Stimulated activated CD4-positive, alpha-beta T cell treated with anti-CD3 and anti-CD28 coated beads, Interleukin-1b, Interleukin-23, amount 100 ng/mL, for 1 hour (primary cell): ENCODE measurements at places on chromosomes 4 and X.

- no peak for DNase-seq
Measured at GRCh38 chr4:106323119-106323518, 6.8 kb downstream of the AIMP1 start.

- DNase-seq = no peak
Measured at GRCh38 chr4:14054391-14054790, 426.9 kb upstream of the BOD1L1 start.

- no peak for DNase-seq
Measured at GRCh38 chrX:154313147-154313546, 17.6 kb downstream of the TKTL1 start.

GRCh38 chr4:123891881-123892280, 495.3 kb downstream of the SPRY1 start:
- no peak for DNase-seq

- no peak for DNase-seq
Measured at GRCh38 chrX:40096395-40097091, 1.2 kb downstream of the BCOR start.

GRCh38 chrX:1029494-1029893, 183.0 kb downstream of the CRLF2 start:
- DNase-seq = no peak

- DNase-seq = no peak
Measured at GRCh38 chrX:100447655-100448397, 37.8 kb upstream of the PCDH19 start.

- DNase-seq = no peak
Measured at GRCh38 chr4:20544645-20545044, 155.6 kb upstream of the PACRGL start.

DNA sequence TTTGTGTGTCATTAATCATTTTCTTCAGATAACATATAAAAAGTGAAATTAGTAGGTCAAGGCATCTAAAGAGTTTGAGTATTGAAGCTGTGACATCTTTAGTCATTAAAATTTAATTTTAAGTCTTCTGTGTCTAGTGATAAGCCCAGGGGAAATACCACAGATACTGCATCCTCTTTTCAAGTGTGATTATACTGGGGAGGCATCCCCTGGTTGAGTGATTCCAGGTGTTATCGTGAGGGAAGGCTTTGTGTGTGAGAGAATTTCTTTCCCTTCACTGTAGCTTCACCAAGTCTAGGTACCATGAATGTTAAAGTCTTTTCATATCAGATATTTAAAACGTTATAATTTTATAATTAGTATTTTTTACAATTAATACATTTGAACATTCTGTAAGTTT, 193.4 kb downstream of the FRAS1 start:
- no peak for DNase-seq

- no peak for DNase-seq
Measured at GRCh38 chr4:16417198-16417597, 190.9 kb upstream of the TAPT1 start.

DNA sequence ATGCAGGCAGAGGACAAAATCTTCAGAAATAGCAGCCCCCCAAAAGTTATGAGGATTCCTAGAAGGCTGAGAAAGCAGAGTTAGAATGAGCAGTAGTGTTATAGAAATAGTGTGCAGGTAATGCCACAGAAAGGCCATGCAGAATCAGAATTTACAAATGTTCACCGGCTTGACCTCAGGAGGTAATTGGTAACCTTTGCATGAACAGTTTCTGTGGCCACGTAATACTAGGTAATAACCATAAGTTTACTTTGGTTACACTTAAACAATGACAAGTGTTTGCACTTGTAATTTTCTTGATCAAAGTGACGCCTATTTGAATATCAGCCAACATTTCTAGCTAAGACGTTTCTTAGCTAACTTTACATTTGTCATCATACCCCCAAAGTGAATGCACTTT, 393.6 kb downstream of the GPAT3 start:
- no peak for DNase-seq

DNA sequence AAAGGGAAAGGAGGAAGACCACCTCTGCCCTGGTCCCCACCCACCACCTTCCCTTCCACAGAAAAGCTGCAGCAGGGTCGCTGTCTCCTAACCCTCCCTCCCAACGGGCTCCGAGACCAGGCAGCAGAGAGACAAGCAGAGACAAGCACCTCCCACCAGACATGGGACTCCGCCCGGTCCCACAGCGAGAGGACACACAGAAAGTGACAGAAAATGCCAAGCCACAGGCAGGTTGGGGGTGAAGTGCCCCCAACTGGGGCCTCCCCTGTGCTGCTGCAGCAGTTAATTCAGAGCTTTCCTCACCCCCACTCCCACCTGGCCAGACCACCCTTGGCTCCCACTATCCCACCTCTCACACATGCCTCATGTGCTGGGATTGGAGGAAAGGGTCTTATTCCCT, 64.4 kb upstream of the AFAP1 start:
- no peak for DNase-seq

DNA sequence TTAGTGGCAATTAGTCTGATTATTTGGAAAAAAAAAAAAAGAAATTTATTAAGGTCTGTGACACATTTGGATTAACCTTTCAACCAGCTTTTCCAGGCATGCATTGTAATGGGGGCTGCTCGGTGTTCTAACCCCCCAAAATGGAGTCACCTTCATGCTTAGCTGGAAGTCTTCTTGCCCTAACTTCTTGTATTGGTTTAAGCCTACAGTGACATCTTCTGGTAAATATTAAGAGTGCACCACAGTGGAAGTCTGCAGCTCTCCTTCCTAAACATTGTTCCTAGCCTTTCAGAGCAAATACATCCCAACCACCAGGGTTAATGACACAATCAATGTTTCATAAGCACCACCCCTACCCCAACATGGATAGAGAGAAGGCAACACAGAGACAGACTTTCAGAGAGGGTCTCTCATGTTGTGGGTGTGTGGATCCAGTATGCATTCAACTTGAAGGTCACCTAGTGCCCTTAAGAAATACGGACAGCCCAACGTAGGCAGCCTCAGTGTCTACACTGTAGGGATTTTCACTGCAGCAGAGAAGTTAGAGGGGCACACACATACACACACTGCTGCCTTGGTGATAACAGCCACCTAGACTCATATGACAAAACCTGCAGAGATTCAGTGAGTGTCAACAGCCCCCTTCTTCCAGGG, 142.9 kb upstream of the MBNL3 start:
- DNase-seq = no peak

DNA sequence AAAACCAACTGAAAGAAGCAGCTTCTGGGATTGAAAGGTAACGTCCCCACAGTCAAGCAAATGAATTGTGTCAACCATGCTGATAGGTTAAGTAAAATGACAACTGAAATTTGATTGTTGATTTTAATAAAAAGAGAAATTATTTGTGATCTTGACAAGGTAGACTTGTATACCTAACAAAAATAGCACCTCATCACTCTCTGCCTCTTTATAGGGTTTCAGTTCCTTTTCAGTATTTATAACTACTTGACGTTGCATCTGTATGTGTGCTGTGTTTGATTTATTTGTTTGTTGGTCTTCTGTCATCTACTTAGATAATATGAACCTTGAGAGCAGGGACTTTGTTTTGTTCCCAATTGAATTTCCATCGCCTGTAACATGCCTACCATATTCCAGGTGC, 7.9 kb upstream of the PPP3CA start:
- DNase-seq = no peak

DNA sequence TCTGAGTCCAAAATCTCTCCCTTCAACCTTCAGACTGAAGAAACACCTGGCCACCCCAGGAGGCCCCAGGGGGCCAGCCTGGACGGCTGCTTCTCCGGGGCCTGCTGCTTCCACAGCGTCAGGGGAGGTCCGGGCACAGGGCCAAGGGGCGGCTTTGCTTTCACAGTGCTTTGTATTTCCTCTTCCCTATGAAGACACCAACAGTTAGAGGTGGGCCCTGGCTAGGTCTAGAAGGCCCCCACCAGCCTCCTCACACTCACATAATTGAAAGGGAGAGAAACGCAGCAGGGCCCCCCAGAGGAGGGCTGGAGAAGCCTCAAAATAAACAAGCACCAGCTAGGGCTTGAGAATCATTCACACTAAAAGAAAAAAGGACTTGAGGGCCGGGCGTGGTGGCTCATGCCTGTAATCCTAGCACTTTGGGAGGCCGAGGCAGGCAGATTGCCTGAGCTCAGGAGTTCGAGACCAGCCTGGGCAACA, 17.8 kb downstream of the SCD5 start:
- DNase-seq = no peak

DNA sequence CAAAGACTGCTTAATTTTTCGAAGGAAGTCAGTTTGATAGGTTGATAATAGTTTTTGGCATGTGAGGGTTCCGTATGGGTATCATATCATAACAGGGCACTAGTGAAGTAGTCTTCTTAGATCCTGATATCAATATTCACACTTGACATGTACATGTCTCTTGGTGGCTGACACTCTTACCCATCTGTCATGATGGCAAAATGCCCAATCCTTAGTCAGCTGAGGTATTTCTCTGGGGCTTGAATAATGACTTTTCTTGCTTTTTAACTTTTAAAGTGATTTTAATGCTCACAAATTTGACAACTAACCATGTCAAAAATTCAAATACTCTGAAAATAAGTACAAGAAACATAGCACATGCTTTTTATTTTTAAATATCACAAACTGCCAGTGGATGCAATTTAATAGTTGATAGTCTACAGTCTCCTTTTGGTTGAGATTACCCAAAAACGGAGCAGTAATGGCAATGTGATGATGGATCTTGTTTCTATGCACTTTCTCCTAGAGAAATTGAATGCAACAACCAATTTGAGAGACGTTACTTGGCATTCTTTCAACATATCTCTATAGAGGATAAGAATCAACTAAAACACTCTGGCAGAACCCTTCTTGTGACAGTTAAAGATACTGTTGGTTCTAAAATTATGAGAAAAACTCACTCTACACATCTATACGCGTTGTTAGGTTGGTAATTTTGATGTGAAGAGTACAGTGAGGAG, 552.9 kb upstream of the PABPC4L start:
- DNase-seq = no peak

DNA sequence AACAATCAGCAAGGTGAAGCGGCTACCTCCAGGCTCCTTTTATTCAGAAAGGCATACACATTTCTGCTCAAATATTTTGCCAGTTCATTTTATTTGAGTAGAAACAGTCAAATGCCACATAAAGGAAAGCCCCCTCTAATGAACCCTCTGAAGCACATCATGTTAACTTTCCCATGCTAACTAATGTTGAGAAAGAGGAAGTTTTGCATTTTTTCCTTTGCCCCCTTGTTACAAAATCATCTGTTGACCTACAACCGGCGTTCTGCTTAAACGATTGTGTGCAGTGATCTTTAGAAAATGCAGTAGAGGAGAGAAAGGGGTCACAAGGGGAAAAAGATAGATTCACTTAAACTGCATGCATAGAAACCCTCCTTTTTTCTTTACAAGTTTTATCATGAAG, 25.2 kb upstream of the ATXN3L start:
- no peak for DNase-seq

DNA sequence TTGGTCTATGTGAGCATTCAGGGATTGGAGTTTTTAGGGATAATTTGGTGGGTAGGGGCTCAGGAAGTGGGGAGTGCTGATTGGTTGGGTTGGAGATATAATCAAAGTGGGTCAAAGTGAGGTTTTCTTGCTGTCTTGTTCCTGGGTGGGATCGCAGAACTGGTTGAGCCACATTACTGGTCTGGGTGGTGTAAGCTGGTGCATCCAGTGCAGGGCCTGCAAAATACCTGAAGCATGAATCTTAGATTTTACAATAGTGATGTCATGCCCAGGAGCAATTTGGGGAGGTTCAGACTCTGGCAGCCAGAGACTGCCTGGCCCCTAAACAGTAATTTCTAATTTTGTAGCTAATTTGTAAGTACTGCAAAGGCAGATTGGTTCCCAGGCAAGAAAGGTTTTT, 665.6 kb upstream of the PRKX start:
- no peak for DNase-seq

DNA sequence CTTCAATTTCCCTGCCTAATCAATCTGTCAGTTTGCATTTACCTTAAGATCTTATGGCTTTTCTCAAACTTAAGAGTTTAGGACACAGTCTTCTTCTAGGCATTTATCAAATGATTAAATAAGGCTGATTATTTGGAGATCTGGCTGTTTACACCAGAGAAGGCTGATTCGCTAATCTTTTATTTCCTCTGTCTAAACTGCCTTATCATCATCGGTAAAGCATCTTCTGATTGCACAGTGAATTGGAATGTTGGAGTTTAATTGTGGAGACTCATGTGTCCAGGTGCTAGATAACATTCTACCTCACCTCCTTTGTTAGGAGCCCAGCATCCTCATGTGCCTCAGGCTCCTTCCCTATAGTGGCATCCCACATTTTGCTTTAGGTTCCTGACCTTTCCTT, 100.3 kb upstream of the DDIT4L start:
- DNase-seq = no peak

DNA sequence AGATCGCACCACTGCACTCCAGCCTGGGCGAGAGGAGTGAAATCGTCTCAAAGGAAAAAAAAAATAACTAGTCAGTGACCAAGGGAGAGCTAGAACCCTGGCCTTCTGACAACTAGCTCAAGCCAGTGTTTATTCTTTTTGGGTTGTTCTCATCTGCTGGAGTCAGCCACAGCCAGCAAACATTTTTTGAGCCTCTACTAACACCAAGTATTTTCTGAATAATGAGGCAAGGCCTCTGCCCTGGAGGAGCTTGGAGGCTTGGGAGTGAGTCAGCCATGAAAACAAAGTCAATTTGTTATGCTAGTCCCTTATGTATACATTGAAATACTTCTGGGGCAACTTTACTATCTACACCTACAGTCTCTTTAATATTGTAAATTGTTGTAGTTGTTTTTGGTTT, 46.5 kb downstream of the TMA16 start:
- DNase-seq = no peak

GRCh38 chrX:73831500-73831899, 268.5 kb downstream of the CHIC1 start:
- no peak for DNase-seq

- DNase-seq = peak; percentile 11
Measured at GRCh38 chrX:86047174-86047935, at the start of gene CHM. CHM (minus strand) TSS chrX:86047558; CDS start chrX:86047532, 26 bp downstream.

DNA sequence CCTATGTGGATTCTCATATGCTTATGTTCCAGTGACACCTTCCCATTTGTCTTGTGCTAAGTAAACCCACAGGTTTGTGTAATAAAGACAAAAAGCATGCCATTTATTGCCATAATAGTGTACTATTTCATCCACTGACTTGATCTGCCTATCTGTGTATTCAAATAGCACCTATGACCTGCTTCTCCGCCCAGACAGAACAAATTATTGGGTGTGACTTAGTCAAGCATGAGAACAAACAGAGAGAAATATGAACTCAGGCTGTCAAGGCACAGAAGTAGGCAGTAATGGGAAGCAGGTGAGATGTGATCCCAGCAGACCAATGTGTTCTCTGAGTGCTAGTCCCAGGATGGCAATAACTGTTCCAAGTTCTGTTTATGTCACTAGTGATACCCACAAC, 25.4 kb downstream of the ELOVL6 start:
- DNase-seq = no peak
